ENCODE measurements at places on chromosomes 1 and 21. TPM values are rescaled to one million over a fixed set of nuclear protein-coding genes. Genes with fewer than 3 reads are reported as not detected.

The COL11A1 gene
- polyA plus RNA-seq: not detected

GRCh38 chr1:227943381-227944089 lies 4.2 kb downstream of the WNT9A start:
- no peak for DNase-seq

GRCh38 chr1:47821760-47822159 lies 175.4 kb downstream of the TRABD2B start:
- no peak for DNase-seq

- no peak for DNase-seq
Observed at GRCh38 chr1:24896176-24896575, 33.9 kb downstream of the RUNX3 start.

DNA sequence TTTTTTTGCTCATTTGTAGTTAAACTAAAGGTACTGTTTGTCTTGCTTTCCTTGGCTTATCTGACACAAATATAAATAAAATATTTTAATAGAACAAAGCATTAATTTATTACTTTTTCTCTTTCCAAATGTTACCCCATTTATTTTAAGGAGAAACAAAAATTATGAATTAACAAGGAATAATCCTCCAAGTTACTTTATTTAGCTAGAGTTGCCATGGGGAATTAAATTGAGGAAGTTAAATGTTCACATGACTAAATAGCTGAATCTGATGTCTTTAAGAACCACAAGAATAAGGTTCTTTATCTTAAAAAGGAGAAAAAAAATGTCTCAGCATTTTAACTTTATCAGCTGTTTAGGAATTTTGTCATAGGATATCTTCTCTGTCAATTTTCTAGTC lies 12.3 kb downstream of the ATG4C start:
- no peak for DNase-seq

All from CD4-positive, alpha-beta memory T cell (primary cell).